ENCODE measurements at places on chromosomes 16 and 17.

GRCh38 chr17:71111934-71112333, 942.6 kb downstream of the KCNJ2 start:
- no peak for DNase-seq

GRCh38 chr16:56789360-56789759, 59.4 kb downstream of the NUP93 start:
- peak; percentile 28 for DNase-seq

- DNase-seq: no peak
Measured at GRCh38 chr17:44901411-44901921, 2.2 kb upstream of the EFTUD2 start.

DNA sequence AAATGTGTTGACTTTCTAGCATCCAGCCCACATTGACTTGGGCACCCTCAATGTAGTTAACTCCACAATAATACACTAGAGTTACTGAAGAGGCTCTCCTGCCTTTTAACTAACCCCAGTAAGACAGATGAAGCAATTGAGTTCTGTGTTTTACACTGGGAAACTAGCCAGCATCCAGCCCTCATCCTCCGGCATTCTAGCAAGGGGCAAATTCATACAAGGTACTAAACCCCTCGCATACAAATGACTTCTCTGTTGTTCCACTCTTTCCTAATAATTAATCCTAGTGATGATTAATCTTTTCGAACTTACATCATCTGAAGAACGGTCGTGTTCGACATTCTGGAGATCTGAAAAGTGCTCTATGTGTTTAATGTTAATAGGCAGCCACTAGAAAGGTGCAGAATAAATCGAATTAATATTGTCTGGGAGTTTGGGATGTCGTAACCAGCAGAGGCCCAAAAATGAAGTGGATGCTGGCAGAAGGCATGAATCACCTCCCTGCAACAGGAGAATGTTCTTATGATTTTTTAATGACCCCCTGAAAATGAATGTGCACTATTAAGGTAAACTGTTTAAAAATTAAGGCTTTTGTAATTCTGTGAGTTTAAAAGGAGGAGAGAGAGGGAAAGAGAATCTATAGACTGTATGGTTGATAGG, 249.4 kb downstream of the SNX29 start:
- DNase-seq: no peak

GRCh38 chr16:4179020-4179419, 62.8 kb upstream of the ADCY9 start:
- no peak for DNase-seq

DNA sequence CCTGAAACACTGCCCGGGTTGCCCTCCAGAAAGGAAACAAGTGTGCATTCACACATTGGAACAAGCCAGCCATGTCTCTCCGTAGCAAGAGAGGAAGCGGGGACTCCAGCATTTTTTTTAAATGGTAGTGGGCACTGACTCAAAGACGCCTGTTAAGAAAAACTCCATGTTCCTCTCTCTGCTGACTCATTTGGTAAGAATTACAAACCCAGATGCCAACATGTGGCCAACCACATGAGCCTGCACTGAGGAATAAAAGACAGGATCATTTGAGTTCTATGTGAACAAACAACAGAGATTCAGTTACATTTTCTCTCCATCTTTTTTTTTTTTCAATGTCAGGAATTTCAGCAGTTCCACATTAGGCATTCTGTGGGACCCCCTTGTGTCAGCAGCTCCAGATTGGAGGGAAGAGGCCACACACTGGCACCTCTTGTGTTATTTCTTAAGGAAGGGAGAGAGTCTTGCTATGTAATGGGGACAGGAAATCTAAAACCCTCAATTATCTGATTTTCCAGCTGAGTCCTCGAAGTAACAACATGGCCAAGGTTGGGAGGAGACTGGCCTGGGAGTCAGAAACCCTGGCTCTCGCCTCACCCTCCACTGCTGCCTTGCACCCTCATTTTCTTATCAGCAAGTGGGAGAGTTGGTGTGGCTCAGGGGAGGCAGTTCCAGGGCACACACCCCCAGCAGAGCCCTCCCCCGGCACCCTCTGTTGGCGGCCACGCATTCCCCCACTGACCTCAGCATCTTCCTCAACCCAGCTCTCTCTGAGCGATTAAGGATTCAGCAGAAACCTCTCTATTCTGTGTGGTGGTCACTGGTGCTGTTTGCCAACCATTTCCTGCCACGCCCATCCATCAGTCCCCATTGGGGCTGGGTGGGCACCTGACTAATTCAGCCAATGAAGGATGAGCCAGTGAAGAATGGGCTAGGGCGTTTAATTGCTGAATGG, 173.0 kb downstream of the FOXL1 start:
- DNase-seq: no peak

DNA sequence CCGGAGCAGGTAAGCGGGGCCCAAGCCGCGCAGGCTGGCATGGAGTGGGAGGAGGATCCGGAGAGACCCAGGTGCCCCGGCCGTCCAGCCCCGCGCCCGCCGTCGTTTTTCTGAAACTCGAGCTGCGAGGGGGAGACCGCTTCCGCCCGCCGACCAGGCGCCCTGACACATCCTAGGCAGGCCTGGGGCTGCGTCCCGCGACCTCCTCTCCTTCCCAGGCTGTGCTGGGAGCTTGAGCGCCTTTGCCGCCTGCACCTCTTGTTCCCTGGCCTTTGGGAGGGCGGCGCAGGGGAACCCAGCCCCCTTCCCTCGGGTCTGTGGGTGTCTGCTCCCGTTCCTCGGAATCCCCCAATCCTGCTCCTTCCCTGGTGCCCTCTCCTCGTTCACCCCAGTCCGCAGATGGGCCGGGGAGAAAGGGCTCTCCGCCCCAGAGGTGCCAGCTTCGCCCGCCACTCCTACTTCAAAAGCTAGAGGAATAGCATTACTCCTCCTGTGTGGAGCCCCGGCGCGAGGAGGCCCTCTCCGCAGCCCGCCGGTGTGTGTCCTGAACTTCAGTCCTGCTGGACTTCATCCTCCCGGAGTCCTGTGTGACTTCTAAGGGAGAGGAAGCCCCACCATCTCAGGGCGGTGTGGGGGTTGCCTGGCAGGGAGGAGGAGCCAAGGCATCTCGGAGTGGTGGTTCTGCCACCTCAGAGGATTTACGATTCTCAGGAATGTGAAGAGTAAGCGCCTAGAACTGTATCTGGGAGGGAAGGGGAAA, 1.0 kb downstream of the NHERF1 start:
- DNase-seq: peak; percentile 62

DNA sequence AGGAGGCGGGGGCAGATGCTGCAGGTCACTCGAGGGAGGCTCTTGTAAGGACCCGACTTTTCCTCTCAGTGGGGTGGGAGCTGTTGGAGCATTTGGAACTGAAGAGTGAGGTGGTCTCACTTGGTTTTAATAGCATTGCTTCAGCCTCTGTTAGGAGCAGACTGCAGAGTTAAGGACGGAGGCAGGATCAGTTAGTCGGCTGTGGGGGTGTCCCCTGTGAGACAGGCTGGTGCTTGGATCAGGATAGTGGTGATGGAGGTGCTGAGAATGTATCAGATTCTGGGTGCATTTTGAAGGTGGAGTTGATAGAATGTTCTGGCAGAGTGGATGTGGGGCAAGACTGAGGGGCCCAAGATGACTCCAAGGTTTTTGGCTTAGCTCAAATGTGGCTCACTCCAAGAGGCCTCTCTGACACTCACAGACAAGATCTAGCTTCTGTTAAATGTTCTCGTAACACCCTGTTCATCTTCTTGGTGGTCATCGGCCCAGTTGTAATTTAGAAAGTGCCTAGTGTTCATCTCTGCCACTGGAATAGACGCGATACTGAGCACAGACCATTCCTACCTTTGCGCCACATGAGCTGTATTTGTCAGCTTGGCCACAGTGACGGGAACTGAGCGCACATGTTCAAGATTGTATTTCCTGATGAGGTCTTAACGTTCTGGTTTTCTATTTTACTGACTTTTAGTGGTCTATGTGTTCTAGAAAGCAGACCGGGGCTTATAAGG, 7.5 kb downstream of the LCMT1 start:
- no peak for DNase-seq

DNA sequence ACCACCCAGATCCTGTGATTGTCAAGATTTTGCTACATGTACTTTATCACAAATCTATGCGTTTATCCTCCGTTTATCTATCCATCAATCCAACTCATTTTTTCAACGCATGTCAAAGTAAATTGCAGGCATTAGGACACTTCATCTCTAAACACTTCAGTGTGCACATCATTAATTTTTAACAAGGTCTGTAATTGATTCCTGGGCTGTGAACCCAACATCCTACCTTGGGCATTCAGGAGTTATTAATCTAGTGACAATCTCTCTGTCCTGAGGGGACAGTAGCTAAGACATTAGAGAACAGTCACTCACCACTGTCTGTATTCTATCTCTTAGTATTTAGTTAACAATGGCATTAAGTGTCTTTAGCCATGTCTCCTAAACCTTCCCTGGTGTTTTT, 264.7 kb downstream of the SOX9 start:
- DNase-seq: no peak

GRCh38 chr17:7380321-7380720, 568 bp upstream of the TNK1 start:
- no peak for DNase-seq

DNA sequence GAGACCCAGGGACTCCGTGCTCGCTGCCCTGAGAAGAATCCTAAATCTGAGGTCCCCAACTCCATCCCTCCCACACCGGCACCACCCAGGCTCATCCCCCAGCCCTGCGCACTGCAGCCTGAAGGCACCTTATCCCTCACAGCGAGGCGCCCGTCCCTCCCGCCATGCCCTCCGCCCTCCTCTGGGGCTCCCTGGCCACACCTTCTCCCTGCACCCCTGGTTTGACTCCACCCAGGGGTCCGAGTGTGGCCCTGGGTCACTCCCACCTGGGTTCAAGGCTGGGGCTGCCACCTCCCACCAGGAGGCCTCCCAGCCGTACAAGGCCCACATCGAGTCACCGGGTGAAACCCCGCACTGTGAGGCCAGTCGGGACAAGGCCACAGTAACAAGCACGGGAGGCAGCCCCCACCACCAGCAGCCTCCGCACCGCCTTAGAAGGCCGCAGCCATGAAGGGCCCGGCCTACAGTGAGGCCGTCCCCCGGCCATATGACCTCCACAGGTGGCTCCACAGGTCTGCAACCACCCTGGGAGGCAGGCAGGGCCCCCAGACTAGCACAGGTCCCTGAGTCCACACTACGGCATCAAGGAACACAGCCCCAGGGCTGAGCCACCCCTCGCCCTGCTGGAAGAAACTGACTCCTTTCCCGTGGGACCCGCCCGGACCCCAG, 8.3 kb downstream of the HAGH start:
- DNase-seq: no peak

DNA sequence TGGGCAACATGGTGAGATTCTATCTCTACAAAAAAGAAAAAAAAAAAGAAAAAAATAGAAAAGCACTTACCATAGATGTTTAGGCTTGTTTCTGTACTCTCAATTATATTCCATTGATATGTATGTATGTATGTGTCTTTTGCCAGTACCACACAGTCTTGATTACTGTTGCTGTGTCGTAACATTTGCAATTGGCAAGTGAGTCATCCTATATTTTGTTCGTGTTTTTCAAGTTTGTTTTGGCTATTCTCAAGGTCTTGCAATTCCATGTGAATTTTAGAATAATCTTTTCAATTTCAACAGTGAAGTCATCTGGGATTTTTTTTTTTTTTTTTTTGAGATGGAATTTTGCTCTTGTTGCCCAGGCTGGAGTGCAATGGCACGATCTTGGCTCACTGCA, 19.3 kb downstream of the SPECC1 start:
- DNase-seq: no peak

- no peak for DNase-seq
Measured at GRCh38 chr16:25063865-25064264, 47.7 kb upstream of the LCMT1 start.

DNA sequence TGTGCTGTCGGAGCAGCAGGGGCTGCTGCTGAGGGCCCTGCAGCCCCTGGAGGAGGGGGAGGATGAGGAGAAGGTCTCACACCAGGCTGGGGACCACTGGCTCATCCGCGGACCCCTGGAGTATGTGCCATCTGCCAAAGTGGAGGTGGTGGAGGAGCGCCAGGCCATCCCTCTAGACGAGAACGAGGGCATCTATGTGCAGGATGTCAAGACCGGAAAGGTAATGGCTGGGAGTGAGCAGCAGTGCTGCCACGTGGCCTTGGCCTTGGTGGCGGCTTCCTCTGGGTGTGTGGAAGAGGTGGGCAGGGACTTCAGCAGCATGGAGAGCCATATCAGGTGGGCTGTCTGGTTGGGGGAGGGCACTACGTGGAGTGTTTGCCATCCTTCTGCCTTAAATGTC, 20.0 kb downstream of the MVP start:
- no peak for DNase-seq

DNA sequence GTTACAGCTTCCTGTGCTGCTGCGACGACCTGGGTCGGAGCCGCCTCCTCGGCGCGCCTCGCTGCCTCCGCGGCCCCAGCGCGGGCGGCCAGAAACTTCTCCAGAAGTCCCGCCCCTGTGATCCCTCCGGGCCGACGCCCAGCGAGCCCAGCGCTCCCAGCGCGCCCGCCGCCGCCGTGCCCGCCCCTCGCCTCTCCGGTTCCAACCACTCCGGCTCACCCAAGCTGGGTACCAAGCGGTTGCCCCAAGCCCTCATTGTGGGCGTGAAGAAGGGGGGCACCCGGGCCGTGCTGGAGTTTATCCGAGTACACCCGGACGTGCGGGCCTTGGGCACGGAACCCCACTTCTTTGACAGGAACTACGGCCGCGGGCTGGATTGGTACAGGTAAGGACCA, 746 bp downstream of the HS3ST2 start:
- DNase-seq: no peak

DNA sequence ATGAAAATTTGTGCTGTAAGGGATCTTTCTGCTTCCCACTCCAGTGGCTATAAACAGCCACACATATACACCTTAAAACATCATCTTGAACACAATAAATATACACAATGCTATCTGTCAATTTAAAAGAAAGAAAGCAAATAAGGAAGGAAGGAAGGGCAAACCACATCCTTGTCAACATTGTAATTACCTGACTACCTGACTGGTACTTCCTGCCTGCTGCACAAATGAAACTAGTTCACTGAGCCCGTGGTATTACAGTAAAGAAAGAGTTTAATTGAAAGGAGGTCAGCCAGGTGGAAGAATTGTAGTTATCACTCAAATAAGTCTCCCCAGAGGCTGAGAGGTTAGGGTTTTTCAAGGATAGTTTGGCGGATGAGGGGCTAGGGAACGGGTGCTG, 344.4 kb upstream of the ASIC2 start:
- DNase-seq: no peak

GRCh38 chr17:75636381-75637142, 3.3 kb downstream of the SMIM5 start:
- no peak for DNase-seq

All from activated CD4-positive, alpha-beta T cell treated with anti-CD3 and anti-CD28 coated beads, Interleukin-2, amount 50 U/mL, for 48 hours (primary cell).